ENCODE measurements at places on chromosomes 6 and 20.

DNA sequence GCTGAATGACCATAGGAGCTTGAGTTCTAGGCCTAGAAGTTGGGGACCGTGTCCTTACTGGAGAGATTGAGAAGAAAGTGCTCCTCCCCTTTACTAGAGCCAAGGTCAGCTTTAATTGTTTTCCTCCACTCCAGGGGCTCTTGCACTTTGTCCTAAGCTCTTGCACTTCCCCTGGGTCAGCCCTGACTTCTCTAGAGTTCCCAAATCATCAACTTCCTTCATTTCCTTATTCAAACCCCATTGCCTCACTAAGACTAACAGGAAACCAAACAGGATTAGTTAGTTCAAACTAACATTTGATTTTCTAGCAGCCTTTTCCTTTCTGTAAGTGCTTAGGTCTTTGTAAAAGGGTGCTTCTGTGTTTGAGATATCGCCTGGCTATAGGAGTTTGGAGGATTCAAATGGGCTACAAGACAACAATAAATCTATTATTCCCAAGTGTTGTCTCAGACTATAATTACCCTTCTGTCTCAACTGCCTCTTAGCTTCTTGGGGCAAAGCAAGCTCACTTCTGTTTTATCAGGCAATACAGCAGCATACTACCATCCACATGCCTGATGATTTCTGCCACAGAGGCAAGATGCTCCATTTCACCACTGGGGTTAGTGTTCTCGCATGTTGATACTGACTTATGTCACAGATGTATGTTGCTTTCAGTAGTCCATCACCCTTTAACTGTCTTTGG lies 12.8 kb upstream of the DTNBP1 start:
- no peak for DNase-seq

GRCh38 chr20:37803438-37804307 lies 99.3 kb upstream of the VSTM2L start:
- DNase-seq = no peak

DNA sequence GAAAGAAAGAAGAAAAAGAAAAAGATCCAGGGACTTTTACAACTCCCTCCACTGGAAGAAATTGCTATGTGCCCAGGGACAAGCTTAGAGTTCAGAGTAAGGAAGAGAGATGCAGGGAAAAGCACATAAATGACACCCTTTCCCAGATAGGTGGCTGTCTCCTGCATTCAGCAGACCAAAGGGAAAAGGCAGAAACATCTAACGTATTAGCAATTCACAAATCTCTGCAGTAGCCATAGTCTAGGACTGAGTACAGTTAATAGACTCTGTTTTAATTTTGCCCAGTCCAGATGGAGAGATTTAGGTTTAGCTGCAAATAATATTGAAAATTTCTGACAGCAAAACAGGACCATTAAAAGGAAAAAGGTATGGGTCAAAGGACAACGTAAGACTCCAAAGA lies 71.3 kb upstream of the TNFRSF21 start:
- DNase-seq = no peak

DNA sequence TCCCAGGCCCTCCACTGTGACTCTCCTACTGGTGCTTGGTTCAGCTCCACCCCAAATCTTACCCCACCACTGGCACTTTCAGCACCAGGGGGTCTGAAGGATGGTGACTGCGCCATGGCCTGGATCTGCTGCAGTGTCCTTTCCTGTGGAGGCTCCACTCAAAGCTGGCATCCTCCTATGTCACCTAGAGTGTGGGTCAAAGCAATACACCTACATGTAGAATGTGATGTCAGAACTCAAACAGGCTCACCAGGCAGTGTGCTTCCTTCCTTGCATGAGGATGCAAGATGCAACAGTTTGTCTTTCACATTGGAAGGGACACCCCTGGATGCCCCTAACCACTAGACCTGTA lies 32.8 kb upstream of the MICB start:
- DNase-seq = no peak

GRCh38 chr6:158205169-158205944 lies 37.2 kb downstream of the GTF2H5 start:
- DNase-seq = peak; percentile 45

GRCh38 chr20:48273843-48274242 lies 488.6 kb upstream of the SULF2 start:
- no peak for DNase-seq

DNA sequence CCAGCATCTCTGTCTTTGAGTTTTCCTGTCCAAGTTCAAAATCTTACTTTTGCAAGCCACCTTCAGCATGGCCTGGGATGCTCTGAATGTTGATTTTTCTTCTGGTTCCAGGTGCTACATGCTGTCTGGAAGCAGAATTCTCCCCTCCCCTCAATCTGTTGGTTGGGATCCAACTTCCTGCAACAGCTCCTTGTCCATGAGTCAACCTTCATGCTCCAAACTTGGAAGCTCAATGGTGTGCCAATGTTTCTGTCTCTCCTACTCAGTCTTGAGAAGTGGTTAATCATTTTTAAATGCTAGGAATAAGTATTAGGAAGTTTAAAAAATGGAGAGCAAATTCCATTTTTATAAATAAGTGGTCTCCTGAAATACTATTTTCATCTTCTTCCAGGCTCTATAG lies 33.2 kb upstream of the PLEKHG1 start:
- no peak for DNase-seq

DNA sequence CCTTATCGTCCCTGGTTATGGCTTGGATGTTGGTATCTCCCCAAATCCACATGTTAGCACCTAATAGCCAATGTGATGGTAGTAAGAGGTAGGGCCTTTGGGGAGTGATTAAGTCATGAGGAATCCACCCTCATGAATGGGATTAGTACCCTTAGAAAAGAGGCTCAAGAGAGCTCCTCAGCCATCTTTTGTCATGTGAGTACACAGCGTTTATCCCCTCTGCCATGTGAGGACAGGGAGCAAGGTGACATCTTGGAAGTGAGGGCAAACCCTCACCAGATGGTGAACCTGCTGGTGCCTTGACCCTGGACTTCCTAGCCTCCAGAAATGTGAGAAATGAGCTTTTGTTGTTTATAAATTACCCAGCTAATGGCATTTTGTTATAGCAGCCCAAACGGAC lies 16.1 kb upstream of the SIRPB2 start:
- DNase-seq = no peak

DNA sequence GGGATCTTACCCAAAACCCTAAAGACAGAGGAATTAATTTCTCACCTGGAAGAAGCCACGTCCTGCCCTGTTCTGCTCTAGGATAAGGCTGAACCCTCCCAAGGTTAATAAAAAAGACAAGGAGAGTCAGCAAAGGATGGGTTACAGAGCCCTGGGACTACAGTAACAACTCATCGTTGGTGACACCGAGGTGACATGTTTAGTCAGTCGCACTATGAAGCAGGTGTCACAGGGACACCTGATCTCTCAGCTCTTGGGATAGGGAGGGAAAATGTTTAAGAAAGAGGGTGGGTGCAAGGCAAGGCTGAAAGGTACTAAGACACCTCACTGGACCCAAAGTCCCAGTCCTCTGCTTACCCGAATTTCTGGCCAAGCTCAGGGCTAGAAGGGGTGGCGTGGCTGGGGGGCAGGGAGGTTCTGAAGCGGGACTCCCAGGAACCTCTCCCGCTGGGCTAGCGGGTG lies 562 bp downstream of the MOCS1 start:
- DNase-seq = no peak

- peak; percentile 36 for DNase-seq
Measured at GRCh38 chr6:31901415-31901952, 402 bp downstream of the ZBTB12 start.

GRCh38 chr20:6707321-6707831 lies 60.1 kb upstream of the BMP2 start:
- DNase-seq = no peak

GRCh38 chr20:39800548-39800947 lies 838.4 kb downstream of the DHX35 start:
- DNase-seq = no peak

GRCh38 chr20:14882157-14882556 lies 544.7 kb upstream of the FLRT3 start:
- no peak for DNase-seq

GRCh38 chr6:48194596-48195295 lies 83.7 kb upstream of the PTCHD4 start:
- DNase-seq = no peak

- DNase-seq = no peak
Measured at GRCh38 chr6:161169035-161169434, 104.8 kb downstream of the AGPAT4 start.

DNA sequence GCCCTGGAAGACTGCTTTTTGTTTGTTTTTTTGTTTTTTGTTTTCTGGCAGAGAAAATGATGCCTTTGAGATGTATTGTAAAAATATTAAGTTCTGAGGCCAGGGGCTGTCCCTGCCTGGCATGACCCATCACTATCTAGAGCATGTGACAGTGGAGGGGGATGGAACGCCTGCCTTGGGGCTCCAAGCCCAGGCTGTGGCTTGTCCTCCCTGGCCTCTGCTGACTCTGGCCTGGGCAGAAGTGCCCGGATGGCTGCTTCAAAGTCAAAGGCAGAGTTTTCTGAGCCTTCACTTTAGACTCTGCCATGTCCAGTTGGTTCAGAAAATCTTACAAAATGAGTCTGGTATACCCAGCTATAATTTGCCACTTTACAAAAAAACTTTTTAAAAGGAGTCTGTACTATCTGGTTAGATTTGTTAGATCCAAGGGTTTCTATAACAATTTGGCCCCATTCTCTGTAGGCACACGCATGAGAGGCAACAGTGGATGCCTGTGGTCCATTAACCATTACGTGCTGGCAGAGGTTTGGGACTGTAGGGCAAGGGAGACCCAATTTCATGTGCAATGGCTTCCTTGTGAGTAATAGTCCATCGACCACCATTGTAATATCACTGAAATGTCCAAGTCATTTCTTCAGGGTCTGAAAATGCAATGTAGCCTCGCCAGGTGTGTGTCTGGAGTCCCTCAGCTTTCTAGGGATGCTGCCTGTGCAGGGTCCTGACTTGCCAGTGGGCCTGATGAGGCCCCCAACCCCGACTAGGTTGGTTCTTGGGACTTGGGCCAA lies 8.3 kb downstream of the PPP1R3G start:
- no peak for DNase-seq

DNA sequence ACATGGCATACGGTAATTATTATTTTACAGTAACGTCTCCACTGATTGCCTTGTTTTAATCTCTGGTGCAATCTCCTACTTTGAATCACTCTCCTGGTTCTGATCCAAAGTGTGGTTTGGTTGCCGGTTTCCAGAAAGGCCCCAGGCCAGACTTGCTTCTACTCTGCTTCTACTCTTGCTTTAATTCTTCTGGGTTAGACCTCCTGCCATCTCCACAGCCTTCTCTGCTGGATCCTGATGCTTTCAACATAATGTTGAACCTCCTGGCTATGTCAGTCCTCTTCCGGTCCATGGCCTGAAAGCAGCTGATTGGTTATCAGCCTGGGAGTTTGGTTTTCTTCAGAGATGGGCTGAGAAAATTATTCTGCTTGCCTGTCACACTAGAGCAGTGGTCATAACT lies 266.5 kb upstream of the RIMS1 start:
- no peak for DNase-seq

DNA sequence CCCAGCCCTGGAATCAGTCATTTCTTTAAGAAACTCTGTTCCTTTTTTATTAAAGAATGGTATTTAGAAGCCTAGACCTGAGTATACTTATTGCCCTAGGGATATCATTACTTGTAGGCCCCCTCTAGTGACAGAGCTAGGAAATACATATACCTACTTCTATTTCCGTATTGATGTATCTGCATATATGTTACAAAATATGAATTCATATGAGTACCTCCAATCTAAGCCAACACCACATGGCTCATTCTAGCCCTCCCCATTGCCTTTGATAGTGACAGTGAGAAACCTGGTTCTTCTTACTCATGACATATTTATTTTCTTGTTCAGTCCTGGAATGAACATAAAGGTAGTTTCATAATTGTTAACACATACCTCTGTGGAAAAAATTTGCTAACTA lies 137.2 kb downstream of the FARS2 start:
- no peak for DNase-seq

- no peak for DNase-seq
Measured at GRCh38 chr6:24378473-24379097, 20.7 kb upstream of the DCDC2 start.

DNA sequence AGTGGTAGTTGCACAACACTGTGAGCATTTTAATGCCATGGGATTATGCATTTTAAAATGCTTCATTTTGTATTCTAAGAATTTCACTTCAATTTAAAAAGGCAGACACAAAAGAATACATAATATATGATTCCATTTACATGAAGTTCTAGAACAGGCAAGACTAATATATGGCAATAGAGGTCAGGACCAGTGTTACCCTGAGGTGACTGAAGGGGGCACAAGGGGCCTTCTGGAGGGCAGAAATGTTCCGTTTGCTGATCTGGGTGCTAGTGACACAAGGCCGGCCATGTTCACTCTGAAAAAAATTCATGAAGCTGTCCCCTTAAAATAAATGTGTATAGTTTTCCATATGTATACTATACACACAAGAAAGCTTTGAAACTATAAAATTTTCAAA lies 28.5 kb downstream of the TASP1 start:
- DNase-seq = peak; percentile 47

DNA sequence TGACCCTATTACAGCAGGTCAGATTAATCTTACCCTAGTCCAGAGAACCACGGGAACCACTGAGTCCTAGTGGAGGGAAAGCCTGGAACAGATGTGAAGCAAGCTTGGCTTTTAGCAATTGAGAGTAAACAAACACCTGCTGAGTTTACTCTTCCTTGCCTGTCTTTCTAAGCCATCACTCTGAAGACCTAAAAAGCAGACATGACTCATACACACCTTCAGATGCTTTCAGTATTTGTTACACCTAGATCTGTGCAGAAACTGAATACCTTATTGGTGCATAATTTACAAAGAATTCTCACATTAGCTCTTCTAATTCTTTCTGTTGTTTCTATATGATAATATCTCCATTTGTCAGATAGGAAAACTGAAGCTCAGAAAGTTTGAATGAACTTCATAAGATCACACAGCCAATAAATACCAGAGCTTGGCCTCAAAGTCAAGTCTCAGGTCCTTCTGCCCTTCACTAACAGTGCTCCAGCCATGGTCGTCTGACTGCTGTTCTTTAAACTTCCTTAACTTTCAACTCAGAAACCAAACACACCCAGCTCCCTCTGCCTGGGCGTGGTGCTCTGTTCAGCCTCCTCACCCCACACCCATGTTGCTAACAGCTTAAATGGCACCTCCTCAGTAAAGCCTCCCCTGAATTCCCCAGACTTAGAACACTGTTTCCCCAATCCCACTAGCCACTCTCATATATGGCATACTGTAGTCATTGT lies 8.6 kb upstream of the GABBR1 start:
- DNase-seq = no peak

DNA sequence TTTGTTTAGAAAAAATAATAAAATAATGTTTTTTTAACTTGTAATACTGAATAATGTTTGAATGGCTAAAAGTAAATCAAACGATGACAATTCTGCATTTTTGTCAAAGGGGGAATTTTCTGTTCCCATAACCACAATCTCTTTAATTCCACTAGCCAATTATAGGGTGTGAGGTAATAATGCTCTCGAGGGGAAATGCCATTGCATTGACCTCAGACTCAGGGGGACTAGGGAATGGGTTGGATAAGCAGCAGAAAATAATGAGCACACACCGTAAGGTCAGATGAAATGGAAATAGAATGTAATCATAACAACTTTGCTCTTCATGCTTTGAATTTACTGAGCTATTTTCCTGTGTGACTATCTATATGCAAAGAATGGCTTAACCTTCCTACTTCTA lies 584.7 kb downstream of the RFPL4B start:
- no peak for DNase-seq

- DNase-seq = no peak
Measured at GRCh38 chr20:62835931-62836861, 19.3 kb downstream of the COL9A3 start.

GRCh38 chr20:36587388-36588070 lies 14.1 kb downstream of the TGIF2 start:
- no peak for DNase-seq

Data from WTC11 (cell line).